NCI-H1694 treated with DMSO at 0.1 percent for 48 hours (cell line): ENCODE measurements at places on chromosomes 6 and 20.

DNA sequence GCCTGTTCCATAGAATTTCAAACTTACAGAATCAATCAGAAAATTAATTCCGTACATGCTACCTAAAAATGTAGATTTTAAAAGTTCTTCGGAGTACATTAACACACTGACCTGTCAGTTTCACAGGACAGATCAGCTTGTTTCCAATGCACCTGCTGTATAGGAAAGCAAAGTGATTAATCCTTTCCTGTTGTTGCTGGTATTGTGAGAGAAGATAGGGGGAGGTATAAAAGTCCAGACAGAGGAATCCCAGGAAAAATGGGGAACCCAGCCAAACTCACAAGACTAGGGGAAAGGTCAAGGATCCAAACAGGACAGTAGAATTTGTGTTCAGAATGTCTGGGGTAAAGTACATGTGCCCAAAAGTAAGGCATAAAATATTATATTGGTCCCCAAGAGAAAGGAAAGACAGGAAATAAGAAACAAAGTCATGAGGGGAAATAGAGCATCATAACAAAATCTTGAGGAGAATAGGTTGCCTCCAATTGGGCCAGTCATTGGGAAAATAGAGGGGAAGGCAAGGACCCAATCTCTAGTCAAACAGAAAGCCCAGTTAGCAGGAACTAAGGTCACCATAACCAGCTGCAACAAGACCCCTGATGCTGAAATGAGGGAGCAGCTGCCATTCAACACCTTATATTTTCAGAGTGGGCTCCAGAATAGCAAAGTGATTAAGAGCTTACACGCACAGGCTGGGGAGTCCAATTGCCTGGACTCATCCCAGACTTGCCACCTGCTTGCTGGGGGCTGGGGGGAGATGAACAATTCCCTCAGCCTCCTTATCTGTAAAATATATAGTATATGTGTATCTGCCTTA, 10.3 kb downstream of the FILIP1 start:
- DNase-seq = no peak

- DNase-seq = no peak
Measured at GRCh38 chr6:123770247-123770949, 33.3 kb upstream of the NKAIN2 start.

DNA sequence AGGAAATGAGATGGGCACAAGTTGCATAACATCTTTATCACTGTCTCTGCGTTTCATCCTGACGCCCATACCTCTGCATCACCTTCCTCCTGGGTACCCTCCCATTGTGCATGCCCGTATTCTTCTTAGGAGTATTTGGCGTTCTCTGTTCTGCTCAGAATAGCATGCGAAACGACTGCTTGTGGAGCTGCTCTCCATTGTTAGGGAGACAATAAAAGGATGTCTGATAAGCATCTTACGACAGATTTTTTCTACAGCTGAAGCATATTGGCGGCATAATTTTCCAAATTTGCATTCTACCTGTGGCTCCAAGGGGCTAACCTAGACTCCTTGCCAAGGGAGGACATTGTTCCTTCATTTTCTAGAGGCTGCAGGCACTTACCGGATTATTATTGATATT, 118.6 kb downstream of the EDN1 start:
- no peak for DNase-seq

DNA sequence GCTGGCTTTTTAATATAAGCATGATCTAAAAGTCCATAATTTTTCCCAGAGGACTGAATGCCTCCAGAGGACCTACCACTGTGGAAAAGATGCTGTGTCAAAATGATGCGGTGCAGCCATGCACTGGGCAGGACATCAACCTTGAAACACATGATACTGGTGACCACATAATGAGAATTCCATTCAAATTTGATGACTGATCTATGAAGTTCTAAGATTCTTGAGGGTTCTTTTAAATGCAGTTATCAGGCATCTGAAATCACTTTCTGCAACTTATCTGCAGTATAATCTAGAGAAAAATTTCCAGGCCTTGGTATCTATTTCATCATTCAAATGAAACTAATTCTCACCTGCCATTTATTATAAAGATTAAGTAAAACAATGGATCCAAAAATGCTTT, 15.0 kb upstream of the MARCKS start:
- DNase-seq = no peak

- DNase-seq = no peak
Measured at GRCh38 chr6:144346719-144347447, 61.7 kb downstream of the UTRN start.

DNA sequence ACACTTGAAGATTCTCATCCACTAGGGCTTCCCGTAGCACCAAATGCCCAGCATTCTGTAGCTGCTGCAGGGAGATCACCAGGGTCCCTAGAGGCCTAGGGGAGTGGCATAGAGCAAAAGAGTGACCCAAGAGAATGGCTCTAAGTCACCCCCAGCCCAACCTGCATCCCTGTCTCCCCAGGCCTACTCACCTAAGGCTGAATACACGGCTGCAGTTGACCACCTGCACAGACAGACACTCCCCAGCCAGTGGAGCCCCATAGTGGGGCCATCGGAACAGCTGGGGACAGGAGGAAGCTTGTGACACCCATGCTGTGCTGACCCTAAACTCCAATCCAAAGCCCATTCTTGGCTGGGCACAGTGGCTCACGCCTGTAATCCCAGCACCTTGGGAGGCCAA, 9.5 kb upstream of the SPAG4 start:
- DNase-seq = no peak
